Activated naive CD4-positive, alpha-beta T cell treated with anti-CD3 and anti-CD28 coated beads, Interleukin-2, amount 50 U/mL, for 72 hours (primary cell): ENCODE measurements at places on chromosomes 3 and 15. TPM values are rescaled to one million over a fixed set of nuclear protein-coding genes. Genes with fewer than 3 reads are reported as not detected.
A peak's percentile ranks its signal among the peaks of the same experiment; 100 is the strongest.

HTR3E gene
- total RNA-seq: not detected

CHST13 gene
- not detected for total RNA-seq

ST3GAL6 gene
- 0.64 TPM for total RNA-seq

LINGO1 gene
- not detected for total RNA-seq

GOLGA6A gene
- total RNA-seq: 1.1 TPM

PTH1R gene
- total RNA-seq: not detected

DNA sequence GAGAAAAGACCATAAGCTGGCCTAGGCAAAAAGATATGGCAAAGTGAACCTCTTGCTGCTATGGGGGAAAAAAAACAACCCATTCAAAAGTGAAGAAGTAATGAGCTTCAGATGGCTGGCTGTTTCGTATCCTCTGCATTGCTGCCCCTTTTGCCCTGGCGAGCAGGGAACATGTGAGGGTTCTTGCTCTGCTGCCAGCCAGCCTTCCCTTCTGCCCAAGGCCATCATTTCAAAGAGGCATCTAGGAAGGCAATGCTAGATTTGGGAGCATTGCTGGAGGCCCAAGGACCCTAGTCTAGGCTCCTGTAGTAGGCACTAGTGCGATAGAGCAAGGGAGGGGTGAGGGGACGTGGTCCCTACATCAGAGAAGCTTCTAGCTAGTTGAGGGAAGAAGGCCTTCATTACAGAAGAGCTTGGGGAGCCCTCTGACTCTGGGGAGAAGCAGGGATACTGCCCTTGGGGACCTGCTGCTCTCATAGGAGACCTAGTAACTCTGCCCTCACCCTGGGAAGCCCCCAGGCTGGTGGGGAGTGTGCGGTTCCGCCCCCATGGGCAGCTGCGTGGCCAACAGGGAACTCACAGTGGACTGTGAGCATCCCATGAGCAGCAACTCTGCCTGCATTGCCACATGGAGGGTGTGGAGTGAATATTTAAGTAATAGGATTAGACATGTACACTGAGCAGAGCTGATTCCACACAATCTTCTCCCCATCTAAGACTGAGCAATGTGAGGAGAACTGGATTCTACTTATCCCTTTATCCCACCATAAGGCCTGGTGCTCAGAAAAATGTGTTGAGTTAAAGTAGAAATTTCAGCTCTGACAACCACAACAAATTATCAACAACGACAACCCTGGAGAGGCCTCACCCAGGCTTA, 21.3 kb downstream of the ITGA11 start:
- no peak for DNase-seq

DNA sequence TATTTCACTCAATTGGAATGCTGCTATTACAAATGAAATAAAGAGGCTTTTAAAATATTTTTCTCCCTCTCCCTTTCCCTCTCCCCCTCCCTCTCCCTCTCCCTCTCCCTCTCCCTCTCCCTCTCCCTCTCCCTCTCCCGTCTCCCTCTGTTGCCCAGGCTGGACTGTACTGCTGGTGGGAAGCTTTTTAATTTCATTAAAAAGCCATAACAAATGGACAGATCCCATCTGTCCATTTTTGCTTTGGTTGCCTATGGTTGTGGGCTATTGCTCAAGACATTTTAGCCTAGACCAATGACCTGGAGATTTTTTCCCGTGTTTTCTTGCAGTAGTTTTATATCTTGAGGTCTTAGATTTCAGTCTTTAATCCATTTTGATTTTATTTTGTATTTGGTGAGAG, 107.2 kb upstream of the LRRC3B start:
- DNase-seq: no peak

GRCh38 chr3:71310980-71311660, 272.4 kb downstream of the FOXP1 start:
- no peak for DNase-seq

DNA sequence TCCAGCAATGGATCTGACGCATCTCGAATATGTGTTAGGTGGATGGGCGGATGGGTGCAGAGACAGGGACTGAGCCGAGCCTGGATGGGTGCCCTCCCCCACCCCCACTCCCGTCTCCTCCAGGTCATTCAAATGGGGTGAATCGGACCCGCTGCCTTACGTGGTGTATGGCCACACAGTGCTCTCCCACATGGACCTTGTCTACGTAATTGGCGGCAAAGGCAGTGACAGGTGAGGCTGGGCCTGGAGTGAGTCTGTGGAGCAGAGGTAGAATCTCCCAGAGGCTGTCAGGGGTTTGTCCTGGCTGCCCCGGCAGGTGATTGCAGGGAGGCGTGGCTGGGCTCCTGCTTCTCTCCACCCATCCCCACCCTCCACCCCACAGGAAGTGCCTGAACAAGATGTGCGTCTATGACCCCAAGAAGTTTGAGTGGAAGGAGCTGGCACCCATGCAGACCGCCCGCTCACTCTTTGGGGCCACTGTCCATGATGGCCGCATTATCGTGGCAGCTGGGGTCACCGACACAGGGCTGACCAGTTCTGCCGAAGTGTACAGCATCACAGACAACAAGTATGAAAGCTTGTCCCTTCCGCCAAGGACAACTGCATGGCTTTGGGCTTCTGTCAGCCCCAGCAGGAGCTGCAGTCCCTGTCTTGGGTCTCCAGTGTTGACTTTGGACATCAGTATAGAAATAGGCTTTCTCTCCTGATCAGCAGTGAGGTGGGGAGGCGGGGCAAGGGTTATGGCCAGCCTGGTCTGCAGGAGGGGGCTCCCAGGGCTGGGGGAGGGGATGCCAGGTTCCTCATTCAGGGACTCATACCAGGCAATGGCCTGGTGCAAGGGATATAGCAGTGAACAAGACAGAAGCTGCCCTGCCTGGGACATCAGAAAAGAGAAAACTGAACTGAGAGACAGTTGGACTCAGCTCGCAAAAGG, 3.4 kb downstream of the KLHL40 start:
- DNase-seq: no peak

GRCh38 chr15:91884606-91885005, 31.1 kb downstream of the SLCO3A1 start:
- DNase-seq: no peak

DNA sequence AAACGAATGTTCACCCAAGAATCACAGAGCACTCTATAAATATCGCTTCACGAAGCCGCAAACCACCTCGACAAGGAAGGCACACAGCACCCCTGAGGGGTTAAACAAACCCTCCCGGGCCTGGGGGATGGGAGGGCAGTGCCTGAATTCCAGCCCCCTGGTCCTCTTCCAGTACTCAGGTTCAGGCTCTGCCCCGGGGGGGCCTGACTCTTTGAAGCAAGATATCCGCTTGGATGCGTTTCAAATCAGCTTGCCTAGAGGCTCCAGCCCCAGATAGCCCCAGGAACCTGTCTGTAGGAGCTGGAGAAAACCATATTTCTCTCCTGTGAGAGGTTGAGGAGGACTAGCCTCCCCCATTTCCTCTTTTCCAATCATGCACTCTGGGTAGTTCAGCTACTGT, 194.7 kb downstream of the WNT5A start:
- no peak for DNase-seq

DNA sequence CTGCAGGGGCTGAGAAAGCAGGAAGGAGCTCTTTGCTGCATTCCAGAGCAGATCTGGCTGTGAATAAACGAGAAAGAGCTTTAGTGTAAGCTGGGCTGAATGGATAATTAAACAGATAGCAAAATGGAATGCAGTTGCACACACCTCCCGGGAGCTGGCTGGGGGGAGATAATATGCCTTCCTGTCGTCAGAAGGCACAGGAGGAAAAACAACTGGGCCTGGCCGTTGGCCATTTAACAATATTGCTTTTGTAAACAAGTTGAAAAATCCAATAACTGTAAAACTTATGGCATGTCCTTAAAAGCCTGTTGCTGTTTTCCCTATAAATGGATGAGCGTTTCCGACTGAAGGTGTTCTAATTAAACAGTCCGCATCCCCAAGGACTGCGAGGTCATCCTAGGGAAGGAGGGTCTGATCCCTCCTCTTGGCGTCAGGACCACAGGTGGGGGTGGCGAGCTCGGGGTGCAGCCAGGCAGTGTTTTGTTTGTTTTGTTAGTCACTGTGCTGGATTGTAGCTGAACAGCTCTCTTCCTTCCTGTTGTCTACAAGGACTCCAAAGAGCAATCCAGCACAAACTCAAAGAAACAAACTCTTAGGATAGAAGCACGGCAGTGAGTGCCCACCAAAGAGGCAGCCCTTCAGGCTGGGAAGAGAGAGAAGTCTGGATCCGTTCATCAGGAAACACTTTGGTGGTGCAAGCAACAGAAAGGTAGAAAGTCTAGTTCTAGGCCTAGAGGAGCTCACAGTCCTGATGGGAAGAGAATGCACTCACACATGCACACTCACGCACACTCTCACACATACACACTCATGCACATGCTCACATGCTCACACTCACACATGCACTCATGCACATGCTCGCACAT, 133.4 kb upstream of the SMAD3 start:
- peak; percentile 30 for DNase-seq

DNA sequence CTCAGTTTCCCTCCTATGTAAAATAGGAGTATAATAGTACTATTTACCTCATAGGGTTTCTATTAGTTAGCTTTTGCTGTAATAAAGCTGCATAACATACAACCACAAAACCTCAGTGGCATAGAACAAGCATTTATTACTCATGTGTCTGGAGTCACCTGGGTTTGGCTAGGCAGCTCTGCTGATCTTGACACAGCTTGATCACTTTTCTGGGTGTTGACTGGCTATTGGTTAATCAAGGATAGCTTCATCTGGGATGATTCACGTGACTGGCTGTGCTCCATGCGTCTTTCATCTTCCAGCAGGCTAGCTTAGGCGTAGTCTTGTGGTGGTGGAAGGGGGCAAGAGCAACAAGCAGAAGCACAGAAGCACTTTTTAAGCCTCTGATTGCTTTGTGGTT, 112.6 kb downstream of the SQOR start:
- no peak for DNase-seq

DNA sequence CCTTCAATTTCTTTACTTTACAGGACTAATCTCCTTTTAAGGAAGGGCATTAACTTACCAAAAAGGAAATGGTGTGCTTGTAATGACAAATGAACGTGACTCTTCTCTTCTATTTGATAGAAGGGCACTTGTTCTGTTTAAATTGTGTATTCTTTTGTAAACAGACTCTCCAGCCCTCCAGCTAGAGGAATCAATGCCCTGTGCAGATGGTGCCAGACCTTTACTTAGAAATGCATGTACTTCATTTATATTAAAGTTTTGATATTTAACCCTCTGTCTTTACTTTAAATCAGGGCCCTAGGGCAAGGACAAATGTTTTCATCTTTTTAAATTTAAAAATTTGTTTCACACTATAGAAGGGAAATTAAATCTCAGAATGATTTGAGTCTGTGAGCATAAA, 355.1 kb downstream of the GBE1 start:
- DNase-seq: no peak

DNA sequence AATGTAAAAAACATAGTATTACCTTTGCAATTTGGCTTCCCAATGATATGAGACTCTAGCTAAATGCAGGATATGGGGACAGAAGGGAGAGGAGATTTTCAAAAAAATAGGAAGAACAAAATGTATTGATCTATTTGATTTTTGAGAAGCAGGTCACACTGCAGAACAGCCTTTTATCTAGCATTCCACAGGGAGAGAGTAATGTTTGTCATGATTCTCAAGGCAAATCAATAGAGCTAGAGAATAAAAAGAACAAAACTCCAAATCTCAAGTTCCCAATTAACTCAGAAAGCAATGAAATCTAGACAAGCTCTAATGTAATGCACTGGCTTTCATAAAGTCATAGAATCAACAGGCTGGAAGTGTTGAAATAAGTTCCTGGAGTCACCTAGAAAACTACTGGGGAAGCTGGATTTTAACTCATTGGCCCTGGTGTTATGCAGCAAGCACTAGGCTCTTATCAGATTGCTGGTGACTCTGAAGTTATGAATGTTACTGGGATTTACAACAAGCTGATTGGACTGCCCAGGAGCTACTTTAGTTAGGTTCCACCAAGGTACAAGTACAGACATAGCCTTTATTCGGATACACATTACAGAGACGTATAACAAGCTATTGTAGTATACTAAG, 442.8 kb downstream of the FGF12 start:
- DNase-seq: no peak

DNA sequence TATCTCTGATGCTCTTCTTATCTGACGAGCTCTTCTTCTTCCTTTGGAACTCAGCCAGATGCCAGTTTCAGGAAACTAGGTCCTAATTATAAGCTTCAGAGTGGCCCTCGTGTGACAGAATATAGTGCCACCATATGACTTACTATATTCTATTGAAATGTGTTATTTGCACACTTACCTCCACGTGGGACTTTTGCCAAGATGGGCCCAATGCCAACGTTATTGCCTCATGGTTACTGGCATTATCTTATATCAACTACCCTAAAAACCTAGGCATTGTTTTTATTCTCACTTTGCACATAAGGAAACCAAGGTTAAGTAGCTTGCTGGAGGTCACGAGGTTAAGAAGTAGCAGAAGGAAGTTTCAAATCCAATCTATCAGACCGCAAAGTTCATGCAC, 71.3 kb upstream of the SLCO3A1 start:
- no peak for DNase-seq

DNA sequence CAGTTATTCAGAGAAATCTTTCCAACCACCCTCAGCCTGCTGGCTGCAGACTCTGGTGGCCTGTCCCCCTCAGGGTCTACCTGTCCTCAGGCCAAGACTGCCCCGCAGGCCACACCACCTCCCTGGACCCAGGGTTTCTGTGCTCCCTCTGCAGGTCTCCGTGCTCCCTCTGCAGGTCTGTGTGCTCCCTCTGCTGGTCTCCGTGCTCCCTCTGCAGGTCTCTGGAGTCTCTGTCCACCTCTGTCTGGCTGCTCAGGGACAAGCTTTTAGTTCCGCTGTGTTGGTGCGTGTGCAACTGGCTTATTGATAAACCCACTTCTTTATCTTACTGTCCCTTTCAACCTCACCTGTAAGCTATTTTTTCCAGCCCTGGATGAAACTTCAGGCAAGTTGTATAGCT, 30.1 kb downstream of the BDH1 start:
- no peak for DNase-seq

DNA sequence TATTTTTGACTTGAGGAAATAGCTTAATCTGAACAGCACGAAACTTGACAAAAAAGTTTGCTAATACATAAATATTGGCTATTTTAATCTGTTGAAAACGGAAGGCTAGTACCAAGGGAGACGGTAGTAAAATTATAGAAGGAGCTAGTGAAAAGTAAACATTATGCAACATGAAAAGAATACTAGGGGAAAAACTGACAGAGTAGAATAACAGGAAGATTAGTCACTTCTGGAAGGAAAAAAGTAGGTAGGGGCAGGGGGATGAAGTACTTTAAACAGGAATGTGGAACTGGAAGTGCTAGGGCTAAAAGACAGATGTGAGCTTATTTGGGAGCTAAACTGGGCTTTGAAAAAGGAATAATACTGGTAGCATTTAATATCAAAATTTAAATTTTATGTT, 60.1 kb downstream of the MBNL1 start:
- no peak for DNase-seq

GRCh38 chr15:88498996-88499395, 31.5 kb downstream of the MRPS11 start:
- no peak for DNase-seq

DNA sequence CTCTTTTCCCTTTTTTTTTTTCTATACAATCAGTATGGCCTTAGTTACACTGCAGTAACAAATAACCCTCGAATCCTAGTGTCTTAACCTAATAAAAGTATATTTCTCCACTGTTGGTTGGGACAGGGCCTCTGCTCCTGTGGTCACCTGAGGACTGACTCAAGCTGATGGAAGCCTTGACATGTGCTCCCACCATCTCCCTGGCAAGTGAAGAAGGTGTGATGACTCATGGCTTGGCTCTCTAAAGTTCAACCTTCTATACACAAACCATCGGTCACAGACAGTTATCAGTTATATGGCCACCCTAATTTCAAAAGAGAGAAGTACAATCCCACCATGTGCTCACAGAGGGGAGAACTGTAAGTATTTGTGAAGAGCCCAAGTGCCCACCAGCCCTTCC, 65.8 kb upstream of the CACNA2D3 start:
- no peak for DNase-seq
